ENCODE measurements at places on chromosomes 4 and X.

DNA sequence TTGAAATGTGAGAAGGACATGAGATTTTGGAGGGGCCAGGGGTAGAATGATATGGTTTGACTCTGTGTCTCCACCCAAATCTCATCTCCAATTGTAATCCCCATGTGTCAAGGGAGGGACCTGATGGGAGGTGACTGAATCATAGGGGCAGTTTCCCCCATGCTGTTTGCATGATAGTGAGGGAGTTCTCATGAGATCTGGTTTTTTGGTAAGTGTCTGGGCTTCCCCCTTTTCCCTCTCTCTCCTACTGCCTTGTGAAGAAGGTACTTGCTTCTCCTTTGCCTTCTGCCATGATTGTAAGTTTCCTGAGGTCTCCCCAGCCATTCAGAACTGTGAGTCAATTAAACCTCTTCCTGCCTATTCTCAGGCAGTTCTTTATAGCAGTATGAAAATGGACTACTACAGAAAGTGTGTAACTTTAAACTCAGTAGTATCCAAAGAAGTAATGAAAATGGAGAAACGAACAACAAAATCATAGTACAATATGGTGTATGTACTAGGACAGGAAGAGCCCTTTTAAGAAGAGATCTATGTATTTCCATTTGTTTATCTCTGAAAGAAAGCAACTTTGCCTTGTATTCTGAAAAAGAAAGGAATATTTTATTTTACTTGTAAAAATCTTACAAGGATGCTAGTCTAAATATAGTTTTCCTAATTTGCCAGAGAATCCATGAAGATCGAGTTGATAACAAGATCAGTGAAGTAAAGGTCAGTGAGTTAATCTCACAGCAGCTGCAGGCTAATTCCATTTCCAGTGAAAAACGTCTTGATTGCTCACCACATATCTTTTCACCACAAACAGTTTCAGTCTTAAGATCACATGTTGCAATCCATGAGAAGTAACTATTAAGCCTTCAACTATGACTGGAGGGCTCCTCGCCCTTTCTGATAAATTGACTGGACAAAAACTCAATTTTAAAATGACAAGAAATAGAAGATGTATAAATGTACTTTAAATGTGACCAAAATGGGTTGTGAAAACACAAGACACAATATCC, 20.5 kb downstream of the PKD2 start:
- DNase-seq: no peak

DNA sequence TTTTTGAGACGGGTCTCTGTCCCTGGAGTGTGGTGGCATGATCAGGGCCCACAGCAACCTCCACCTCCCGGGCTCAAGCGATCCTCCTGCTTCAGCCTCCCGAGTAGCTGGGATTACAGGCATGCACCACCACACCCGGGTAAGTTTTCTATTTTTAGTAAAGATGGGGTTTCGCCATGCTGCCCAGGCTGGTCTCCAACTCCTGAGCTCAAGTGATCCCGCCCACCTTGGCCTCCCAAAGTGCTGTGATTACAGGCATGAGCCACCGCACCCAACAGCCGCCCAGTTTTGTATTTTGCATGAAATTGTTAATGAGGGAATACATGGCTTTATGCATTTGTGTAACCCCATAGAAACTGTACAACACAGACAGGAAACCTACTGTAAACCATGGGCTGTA, 2.8 kb upstream of the ARHGAP4 start:
- no peak for DNase-seq

- no peak for DNase-seq
Observed at GRCh38 chr4:145501051-145501660, 19.5 kb downstream of the SMAD1 start.

DNA sequence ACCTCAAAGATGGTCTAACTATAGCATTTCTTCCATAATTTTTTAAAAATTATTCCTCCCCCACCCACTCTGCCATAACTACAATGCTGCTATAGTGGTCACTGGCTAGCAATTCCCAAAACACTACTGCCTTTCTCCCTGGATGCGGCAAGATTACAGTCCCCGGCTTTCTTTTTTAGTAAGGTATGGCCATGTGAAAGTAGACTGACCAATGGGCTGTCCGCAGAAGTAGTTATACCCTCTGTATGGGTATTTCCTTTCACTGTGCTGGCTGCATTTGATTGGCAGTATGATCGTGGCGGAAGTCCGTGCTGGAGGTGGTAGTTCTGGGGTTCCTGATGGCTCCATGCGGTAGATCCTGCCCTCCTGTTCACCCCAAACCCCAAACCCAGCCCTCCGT, 166.0 kb downstream of the FBXO8 start:
- DNase-seq: no peak

DNA sequence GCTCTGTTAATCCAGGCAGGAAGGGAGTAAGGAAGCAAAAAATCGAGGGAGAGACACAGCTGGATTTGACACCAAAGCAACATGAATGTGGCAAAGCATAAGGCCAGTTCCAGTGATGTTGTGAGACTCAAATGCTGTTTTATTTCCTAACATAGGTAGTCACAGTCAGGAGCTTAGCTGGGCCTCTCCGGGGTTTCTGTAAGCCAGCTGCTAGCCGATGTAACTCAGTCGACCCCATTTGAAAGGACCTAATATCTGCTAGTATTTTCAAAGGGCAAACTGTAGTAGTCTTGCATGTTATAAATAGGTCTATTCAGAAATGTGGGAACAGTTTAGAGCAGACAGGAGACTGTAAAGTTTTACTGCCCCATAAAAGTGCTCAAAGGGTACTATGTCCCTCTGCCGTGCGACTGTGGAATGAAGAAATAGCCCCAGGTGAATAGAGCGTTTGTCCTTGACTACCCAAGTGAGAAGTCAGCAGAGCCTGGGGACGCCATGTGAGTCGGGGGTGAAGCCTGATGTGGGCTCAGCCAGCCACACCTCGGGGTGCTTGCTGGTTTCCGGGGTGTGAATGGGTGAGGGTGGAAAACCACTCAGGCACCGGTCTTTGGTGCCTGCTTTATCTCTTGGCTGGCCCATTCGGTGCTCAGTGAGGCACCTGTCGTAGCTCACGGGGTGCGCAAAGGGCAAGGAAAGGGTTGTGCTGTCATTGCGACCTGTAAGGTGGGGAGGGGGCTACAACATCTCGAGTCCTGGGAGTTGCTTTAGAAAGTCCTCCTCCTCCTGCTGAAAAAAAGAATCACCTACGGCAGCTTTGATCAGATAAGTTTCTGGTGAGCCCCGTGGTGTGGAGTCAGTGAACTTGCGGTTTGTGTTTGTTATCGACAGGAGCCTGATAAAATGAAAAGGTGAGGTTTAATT, 745 bp downstream of the TRIM2 start:
- DNase-seq: peak; percentile 21

- DNase-seq: no peak
Observed at GRCh38 chr4:158121161-158121579, 51.7 kb downstream of the GASK1B start.

GRCh38 chr4:138062929-138063328, 179.2 kb downstream of the SLC7A11 start:
- no peak for DNase-seq

DNA sequence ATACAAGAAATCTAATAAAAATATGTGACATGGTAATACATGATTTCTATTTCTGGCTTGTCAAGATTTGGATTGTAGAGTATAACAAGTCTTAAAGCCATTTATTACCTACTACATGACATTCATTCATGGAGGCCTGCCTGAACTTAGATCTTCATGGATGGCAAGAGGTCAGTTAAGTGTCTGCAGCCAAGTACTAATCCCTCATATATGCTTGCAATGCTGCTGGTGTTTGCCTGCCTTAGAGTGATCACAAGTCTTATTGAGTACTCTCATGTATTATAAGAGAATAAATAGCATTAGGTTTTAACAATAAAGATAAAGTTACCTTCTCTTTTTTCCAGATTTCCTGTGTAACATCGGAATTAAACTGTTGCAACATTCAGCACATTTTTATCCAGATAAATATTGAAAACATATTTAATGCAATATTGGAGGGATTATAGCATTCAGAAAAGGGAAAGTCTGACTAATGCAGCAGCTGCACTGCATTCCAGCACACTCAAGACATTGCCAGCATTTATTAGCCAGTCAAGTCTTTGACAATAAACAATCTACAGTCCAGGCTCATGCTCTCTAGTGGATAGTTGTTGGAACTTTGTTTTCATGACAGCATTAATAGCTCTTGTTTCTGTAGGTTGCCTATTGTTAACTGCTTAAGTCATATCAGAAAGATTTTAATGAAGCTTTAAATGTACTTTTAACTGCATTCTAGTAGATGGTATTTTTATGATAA, 737.1 kb downstream of the FAT4 start:
- no peak for DNase-seq

DNA sequence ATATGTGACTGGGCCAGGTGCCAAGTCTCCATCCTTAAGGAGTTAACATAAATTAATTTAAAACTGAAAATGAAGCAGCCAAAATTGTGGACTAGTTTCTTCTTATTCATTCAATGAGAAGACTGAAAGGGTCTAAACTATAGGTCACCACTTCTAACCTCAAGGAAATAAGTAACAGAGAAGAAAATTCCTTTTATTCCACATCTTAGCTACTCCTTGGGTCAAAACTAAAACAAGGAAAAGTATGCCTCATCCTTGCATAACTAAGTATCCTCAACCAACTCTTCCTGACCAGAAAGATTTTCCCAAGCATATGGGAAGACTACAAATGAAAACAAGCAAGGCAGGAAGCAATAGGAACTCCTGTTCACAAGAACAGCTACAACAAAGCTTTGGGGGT, 71.2 kb downstream of the ZNF827 start:
- no peak for DNase-seq

DNA sequence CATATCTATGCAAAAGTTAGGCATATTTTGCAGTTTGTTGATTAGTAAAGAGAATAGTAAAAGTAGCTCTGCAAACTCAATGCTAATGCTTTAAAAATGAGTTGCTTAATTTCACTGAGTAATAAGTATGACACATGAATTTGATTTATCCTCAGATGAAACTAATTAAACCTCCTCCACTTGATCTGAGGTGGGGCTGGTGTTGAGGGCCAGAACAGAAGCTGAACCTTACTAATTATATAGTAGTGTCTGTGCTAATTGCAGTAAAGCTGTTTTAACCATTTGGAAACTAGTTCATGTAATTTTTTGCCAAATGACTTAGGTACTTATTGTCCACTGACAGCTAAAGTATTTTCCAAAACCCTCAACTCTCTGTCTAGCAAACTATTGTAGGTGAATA, 7.7 kb upstream of the PGAM4 start:
- DNase-seq: no peak

DNA sequence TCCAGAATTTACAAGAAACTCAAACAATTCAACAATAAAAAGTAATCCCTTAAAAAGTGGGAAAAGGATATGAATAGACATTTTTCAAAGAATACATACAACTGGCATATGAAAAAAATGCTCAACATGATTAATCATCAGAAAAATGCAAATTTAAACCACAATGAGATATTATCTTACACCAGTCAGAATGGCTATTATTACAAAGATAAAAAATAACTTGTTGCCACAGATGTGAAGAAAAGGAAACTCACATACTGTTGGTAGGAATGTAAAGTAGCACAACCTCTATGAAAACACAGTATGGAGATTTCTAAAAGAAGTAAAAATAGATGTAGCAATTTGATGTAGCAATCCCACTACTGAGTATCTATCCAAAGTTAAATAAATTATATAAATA, 65.1 kb upstream of the DIAPH2 start:
- no peak for DNase-seq

DNA sequence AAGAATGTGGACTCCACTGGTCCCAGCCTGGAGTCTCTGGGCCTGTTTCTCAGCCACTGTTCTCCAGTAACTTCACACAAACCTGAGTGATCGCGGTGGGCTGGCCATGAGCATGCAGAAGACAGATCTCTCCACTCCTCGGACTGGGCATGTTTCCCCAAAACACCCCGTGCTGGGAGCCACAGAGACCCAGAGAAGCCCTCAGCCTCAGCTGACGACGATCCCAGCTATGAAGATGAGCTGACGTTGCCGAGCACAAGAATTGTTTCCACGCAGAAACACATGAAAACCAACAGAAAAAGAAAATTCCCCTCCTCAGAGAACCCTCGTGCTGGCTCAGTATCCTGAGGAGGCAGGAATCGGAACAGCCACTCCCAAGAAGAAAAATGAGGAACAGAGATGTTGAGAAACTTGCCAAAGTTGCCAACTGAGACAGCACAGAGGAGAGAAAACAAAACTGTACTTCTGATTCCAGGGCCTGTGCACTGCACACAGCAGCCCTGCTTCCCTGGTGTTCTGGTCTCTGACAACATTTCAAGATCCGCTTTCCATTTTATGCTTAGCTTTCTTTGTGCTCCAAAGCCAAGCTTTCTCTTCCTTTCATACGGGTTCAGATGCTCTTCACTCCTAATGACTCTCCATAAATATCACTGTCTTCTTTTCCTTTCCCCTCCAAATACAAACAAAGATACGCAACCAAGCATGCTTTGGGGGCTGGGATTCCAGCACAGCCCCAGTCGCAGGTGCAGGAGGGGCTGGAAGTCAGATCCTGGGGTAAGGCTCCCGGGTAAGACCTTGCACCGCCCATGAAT, 81.4 kb downstream of the IRF2 start:
- DNase-seq: peak; percentile 31

DNA sequence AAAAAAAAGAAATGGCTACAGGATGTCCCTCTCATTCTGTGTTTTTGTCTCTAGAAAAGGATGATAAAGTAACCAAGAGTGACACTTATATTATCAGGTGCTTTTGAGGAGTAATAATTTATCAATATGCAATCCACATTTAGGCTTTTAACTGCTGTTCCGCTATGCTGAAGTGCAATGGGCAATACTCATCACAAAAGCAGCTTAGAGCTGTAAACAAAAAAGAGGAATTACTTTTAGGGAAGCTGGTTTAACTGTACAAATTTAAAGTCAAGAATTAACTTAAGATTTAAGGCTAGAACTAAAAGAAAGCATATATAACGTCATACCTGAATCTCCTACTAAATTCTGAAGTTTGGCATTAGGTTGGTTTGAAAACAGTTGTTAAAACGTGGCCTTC, 93.5 kb upstream of the DDX3X start:
- DNase-seq: no peak

DNA sequence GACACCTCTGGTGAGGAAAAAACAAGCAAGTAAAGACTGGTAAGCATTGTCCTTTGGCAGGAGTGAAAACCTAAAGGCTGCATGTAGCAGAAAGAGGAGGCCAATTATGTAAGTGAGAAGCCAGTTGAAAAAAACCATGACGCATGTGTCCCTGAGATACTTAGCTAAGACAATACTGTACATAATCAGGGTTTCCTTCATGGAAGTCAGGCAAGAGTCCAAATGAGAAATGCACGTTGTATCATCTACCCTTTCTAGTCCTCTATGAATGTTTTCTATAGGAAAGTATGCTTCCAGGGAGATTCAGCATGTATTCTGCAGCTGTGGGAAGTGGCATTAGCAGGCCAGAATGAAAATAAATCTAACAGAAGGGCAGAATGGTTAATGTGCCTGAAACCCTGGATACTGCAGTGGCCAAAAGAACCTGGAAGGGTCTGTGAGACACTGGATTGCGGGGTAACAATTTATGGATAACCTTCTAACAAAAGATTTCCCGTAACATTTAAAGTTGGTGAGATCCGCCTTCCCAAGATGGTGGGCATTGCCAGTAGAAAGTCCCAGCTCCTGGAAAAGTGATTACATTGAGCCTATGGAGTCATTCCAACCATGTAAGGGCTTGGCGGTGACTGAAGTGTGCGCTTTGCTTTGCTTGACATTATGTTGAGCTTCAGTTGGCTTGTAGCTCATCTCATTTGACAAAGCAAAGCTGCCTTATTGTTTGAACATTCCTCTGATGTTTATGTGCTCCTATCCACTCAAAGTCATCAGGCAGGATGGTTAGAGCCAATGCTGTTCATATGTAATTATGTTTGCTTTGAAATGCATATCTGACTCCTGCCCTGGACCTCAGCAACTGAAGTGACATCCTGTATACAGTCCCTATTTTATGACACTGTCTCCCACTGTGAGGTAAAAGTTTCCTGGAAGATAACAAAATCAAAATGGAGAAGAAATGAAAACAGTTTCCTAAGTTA, 200.4 kb downstream of the ARHGAP24 start:
- no peak for DNase-seq

Measured in CD4-positive, alpha-beta T cell treated with Interleukin-1 beta for 1 hour (primary cell).